Activated T-cell treated with anti-CD3 and anti-CD28 coated beads, Interleukin-2, amount 50 U/mL, for 72 hours (primary cell): ENCODE measurements at places on chromosomes 1 and 21. TPM values are rescaled to one million over a fixed set of nuclear protein-coding genes. Genes with fewer than 3 reads are reported as not detected.

The FALEC gene
- total RNA-seq: not detected

The OR2T2 gene
- total RNA-seq: not detected

The IFNLR1 gene
- total RNA-seq: 11.8 TPM

The DDOST gene
- total RNA-seq: 175 TPM

The STIL gene
- total RNA-seq: 32.2 TPM

The ATP6V1G3 gene
- not detected for total RNA-seq

The NCAM2 gene
- not detected for total RNA-seq

The CCDC18 gene
- total RNA-seq: 30.1 TPM

The TOMM20 gene
- total RNA-seq: 154 TPM

The HSPA6 gene
- 0.53 TPM for total RNA-seq

The WNT3A gene
- total RNA-seq: not detected

The CD1E gene
- not detected for total RNA-seq

The MFSD2A gene
- 9.5 TPM for total RNA-seq

The CHIT1 gene
- 4.7 TPM for total RNA-seq

The EXTL1 gene
- total RNA-seq: not detected

The GPR3 gene
- 0.81 TPM for total RNA-seq

The USH2A gene
- not detected for total RNA-seq

The EVI5 gene
- total RNA-seq: 40.1 TPM

The HTR1D gene
- not detected for total RNA-seq

The MAN1C1 gene
- 9.4 TPM for total RNA-seq

The OR2W3 gene
- not detected for total RNA-seq

The TNN gene
- not detected for total RNA-seq

The AHCTF1 gene
- total RNA-seq: 37.4 TPM

The NES gene
- not detected for total RNA-seq

The ERVH48-1 gene
- 0.31 TPM for total RNA-seq

The ETNK2 gene
- 1.7 TPM for total RNA-seq

The IL22RA1 gene
- not detected for total RNA-seq

The ARTN gene
- 3.0 TPM for total RNA-seq

The CCDC185 gene
- total RNA-seq: not detected

The CNKSR1 gene
- total RNA-seq: 1.1 TPM

The KRTAP10-12 gene
- not detected for total RNA-seq

The ZP4 gene
- not detected for total RNA-seq

The RHBDL2 gene
- total RNA-seq: not detected

The OR2L3 gene
- total RNA-seq: not detected

The C1orf141 gene
- total RNA-seq: 0.17 TPM

The SPATA21 gene
- total RNA-seq: not detected

The CDA gene
- total RNA-seq: not detected

The KIF2C gene
- 147 TPM for total RNA-seq

The LIN28A gene
- total RNA-seq: not detected

The SHC1 gene
- total RNA-seq: 55.8 TPM

The LCE1F gene
- total RNA-seq: not detected

The RIMS3 gene
- total RNA-seq: 8.8 TPM

The GRIK3 gene
- not detected for total RNA-seq

The HES4 gene
- 9.9 TPM for total RNA-seq

The SLC5A3 gene
- total RNA-seq: 37.6 TPM

The CFHR1 gene
- not detected for total RNA-seq

The ZBTB8A gene
- 1.8 TPM for total RNA-seq

The RUNX3 gene
- total RNA-seq: 298 TPM

The ATP1A2 gene
- not detected for total RNA-seq

The PRAMEF17 gene
- not detected for total RNA-seq

The CRYAA gene
- not detected for total RNA-seq

The KCNK2 gene
- total RNA-seq: not detected
